ENCODE measurements at places on chromosomes 7 and 10.

DNA sequence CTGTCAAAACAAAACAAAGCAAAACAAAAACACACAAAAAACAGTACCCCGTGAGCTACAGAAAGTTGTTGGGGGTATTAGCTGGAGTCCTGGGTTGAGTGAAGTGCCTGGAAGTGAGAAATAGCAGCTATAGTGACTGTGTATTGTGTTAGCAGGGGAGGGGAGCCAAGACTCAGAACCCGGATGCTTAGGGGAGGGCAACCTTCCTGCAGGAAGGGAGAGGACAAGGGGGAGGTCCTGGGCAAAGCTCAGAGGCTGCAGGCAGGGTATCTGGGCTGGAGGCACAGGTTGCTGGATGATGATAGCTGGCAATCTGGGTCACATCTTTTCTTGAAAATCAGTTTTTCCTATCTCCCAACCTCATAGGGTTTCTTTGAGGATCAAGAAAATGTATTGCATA is 75.8 kb upstream of the PARD3 start:
- no peak for DNase-seq

DNA sequence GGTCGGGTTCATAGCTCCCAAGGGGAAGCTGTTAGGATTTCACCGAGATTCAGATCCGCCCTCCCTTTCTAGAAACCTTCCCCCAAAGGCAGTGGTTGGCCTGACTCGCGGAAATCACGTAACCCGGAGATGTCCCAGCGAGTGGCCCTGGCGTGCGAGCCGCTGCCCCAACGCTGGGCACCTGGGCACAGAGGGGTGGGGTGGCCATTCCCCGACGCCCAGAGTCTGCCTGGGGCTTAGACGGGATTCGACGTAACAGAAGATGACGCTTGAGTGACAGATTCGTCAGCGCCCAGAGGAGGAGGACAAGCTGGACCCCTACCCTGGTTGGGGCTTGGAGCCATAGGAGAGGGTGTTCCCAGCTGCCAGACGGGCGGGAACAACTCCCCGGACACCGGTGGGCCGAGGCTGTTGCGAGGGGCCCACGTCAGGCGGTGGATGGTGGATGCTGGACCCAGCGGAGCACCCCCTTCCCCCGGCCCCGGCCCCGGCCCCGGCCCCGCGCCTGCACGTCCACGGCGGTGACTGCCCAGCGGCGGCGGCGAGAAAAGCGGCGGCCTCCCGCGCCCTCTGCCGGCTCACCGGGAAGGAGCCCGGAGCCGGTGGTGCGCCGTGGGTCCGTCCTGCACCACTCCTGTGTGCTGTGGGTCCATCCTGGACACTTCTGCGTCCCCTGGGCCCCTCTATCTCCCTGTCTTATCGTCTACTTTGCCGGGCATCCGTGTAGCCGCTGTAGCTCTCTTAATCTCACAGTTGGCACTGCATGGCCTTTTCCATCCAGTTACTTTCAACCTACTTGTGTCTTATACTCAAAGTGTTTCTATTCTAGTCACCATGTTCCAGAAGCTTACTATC is 35.4 kb upstream of the KNDC1 start:
- DNase-seq: peak; percentile 3

GRCh38 chr10:100101192-100102076 is 19.8 kb upstream of the CPN1 start:
- DNase-seq: no peak

- DNase-seq: no peak
Measured at GRCh38 chr7:158371856-158372255, 215.8 kb downstream of the PTPRN2 start.

DNA sequence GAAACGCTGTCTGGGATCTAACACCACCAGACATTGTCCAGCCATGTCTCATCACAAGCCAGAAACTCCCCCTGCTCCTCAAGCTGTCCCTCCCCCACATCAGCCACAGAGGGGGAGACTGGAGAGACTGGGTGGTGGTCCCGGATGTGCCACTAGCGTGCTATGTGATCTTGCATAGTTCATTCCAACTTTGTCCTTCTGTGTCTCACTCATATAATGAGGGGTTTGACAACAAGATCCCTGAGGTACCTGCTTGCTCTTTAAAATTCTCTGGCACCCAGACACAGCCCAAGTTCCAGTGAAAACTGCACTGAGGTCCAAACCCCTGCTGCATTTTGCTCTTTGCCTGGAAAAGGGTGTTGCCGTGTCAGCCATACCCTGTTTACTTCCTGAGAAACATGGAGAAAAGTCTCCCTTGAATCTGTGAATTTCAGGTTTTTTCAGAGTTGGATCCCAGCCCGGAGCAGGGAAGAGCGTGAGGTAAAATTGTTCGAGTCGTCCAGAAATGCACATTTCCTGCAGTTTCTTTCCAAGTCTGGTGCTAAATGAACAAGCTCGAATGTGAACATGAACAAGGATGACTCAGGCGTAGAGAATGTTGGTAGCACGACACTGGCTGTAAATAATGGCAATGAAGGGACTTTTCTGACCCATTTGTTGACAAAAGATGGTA is 156.6 kb downstream of the CCDC3 start:
- DNase-seq: peak; percentile 88

GRCh38 chr7:32163141-32163806 is 93.1 kb upstream of the PDE1C start:
- DNase-seq: peak; percentile 97

GRCh38 chr7:80950550-80950967 is 31.7 kb upstream of the SEMA3C start:
- no peak for DNase-seq

GRCh38 chr7:113314594-113314993 is 196.2 kb upstream of the SMIM30 start:
- DNase-seq: no peak

- DNase-seq: peak; percentile 12
Measured at GRCh38 chr10:87740254-87740655, 77.8 kb downstream of the ATAD1 start.

DNA sequence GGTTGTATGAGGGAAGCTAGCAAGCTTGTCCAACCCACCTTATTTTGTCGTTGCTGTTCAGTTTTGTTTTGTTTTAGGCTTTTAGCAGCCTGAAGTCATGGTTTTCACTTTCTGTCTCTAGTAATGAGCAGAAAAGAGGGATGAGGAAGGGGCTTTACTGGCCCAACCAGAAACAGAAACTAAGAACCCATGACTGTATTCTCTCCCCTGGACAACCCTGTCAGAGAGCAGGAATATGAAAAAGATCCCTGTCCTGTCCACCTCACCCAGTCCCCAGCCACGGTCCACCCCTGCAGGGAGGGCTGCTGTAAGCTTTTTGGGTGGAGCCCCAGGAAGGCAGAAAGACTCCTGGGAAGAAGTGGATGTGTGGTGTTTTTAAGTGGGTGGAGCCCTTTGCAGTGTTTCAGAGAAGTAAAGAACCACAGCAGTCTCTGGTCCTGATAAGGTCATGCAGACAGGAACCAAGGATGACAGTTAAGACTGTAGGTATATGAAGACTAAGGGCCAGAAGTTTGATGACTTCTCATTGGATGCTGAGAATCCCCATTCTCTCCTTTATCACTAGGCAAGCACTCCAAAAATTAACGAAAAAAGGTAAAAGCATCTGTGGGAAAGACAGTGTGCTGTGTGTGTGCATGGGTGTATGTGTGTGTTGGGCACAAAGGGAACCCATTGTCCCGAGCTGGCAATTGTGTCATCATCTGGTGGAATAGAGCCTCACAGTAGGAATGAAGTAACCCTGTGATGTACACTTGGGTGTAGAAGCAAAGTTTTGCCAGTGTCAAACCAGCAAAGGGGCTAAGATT is 13.8 kb downstream of the MRPL32 start:
- peak; percentile 26 for DNase-seq

DNA sequence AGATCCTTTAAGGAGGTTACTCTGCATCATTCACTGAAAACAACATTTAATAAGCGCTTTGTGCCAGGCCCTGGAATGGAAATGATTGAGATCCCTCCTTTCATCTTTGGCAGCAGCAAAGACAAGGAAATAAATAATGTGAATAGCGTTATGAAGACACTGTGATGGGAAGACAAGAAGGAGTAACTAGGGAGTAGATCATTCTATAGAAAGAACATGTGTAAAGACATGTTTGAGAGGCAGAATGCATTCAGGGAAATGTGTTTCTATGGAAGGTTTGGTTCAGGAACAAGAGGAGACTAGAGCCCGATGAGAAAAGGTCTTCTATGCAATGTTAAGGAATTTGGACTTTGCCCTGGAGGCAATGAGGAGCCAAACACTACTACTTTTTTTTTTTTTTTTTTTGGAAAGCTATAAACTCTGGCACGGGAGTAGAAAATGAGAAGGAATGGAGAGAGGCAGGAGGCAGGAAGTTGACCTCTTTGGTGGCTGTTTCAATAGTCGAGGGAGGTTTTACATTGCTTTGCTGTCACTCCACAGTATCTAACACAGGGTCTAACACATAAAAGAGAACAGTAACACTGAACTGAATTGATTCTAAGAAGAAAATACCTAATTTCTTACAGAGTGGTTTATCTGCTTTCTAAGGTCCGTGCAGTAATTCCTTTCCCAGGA is 44.9 kb downstream of the SMURF1 start:
- peak; percentile 79 for DNase-seq

DNA sequence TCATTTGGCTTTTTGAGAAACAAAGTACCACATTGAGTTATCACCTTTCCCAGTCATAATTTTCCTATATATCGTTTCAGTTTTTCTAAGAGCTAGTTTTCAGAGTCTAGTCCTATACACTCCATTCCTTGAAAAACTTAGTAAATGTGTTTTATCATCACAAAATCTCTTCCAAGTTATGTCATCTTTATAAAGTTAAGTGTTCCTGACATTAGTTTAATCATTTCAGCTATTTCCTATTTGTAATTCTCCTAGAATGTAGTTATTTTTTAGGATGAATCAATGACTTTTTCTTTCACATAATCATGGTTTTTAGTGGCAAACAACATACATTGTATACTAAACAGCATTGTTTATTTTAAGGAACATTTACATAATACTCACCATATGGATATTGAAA is 191.7 kb upstream of the BET1 start:
- no peak for DNase-seq

Data from fibroblast of skin of back (primary cell).